ENCODE measurements at places on chromosomes 4 and X.

GRCh38 chrX:1207496-1208025, 4.9 kb downstream of the CRLF2 start:
- DNase-seq, result no peak

GRCh38 chr4:147560625-147561024, 56.6 kb upstream of the TMEM184C start:
- DNase-seq, result no peak

- DNase-seq, result peak; percentile 89
Observed at GRCh38 chr4:99861120-99861905, 32.9 kb downstream of the LAMTOR3 start.

GRCh38 chrX:54808109-54808604, 612 bp downstream of the MAGED2 start:
- DNase-seq, result peak; percentile 18

DNA sequence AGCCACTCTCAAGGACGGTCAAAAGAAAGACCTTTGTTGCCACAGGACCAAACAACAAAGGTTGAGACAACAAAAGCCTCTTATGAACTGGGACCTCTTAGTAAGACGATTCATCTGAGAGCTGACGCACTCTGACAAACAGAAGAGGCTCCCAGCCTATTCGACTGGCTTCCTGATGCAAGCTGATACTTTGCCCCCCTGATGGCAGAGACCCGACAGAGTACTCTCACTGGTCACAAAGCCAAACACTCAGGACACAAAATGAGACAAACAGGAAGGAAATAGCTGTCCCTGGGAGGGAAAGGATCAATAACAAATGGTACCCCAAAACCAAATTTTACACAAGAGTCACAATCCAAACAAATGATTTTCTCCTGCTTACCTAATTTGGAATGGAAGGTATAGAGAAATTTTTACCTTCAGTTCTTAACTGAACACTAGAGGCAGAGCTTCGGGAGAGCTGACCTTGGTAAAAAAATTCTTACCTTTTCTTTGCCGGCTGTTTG, 75.2 kb upstream of the PLAC8 start:
- no peak for DNase-seq

DNA sequence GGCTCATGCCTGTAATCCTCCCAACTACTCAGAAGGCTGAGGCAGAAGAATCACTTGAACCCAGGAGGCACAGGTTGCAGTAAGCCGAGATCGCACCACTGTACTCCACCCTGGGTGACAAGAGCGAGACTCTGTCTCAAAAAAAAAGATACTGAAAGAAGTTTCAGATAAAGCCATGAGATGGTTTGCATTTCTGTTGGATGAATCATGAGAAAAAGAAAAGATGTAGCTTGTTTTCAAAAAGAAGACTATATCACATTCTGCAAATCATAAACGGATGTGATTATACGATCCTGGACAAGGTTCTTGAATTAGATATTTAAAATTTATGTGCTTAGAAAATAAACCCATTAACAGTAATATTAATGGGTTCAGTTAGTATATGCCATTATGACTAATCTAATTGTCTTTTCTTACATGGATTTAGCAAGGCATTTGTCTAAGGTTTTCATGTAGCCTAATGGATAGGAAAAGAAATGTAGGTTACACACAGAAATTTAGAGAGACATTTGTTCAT, 345.9 kb downstream of the SLC7A11 start:
- no peak for DNase-seq

GRCh38 chr4:83046693-83047473, 11.9 kb downstream of the COPS4 start:
- no peak for DNase-seq

DNA sequence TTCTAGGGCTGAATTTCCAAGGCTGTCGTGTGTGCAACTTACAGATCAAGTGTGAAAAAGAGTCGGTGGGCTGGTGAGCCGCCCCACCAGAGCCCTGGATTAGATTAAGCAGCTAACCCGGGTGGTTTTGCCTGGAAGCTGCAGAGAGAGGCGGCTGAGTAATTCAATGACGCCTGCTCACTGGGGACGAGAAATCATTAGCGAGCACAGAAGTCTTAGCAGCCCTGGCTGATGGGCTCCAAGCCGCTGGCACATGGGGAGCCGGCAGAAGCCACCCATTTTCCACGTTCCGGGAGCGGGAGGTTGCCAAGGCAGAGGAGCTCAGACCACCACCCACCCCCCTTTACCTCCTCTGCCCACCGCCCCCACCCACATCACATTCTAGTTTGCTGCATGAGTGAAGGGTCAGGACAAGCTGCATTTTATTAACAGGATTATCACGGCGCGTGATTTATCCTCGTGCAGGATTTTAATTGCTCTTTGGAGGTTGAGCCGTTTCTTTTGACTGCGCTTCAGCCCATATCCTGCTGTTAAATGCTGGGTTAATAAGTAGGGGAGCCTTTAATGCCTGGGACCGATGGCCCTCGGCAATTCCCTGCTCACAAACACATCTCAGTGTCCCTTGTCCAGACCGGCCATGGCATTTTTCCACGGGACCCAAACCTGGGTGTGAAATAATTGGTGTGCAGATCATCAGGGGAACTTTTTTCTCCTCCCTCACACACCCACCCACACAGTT, 19.1 kb downstream of the BCOR start:
- DNase-seq, result no peak

- DNase-seq, result no peak
Observed at GRCh38 chr4:177182166-177182565, 127.5 kb upstream of the NEIL3 start.

- DNase-seq, result no peak
Observed at GRCh38 chrX:44035571-44035970, 62.4 kb upstream of the NDP start.

- no peak for DNase-seq
Observed at GRCh38 chr4:93646233-93646930, 182.2 kb upstream of the ATOH1 start.

DNA sequence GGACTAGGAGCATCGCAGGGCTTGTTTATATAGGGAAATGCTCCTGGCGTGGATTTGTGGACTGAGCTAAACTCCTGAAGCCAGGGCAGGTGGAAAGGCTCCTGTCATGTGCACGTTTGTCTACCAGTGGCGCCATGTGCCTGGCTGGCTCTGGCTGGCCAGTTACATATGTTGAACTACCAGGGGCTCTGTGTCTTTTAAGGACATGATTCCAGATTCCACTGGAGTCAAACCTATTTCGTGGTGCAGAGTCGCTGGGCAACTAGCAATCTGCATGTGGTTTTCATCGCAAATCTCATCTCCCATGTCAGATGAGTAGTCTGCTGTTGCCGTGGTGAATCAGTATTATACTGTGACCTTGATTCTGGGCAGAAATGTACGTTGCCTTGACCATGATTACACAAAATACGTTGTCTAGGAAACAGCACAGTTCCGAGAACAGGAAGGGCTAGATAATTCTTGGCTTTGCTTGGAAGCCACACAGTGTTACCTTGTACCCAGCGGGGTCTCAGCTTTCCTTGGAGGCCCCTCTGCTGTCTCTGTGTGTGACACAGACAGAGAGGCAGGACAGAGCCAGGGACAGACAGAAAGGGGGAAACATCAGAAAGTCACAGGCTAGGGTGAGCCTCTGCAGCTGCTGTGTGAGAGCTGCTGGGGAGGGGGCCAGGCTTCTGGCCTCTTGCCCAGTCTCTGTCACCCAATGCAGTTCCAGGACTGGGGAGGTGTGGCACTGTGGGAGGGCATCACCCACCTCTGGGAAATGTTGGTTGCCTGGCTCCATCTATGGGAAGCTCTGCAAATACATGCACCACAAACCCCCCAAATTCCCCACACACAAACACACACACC, 19.2 kb downstream of the PNMA6E start:
- DNase-seq, result peak; percentile 25

- no peak for DNase-seq
Observed at GRCh38 chr4:72604324-72604723, 35.3 kb upstream of the ADAMTS3 start.

- DNase-seq, result no peak
Observed at GRCh38 chr4:4740071-4740470, 119.4 kb upstream of the MSX1 start.

GRCh38 chrX:55522596-55523276, 33.1 kb upstream of the USP51 start:
- no peak for DNase-seq

DNA sequence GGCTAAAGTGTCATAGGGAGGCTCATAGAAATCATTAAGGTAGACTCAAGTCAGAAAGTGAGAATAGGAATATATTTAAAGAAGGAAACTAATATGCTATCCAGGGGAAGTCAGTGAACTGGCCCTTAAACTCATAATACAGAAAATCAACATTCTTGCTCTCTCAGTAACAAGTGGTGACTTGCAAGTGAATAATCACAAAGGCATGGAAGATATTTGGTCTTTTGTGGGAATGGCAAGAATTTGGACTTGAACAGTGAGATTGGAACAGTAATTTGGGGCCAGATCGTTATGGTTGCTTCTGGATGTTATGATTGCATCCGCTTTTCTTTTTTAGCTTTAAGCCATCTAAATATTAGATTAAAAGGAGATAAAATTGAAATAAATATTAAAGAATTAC, 103.8 kb downstream of the TBC1D19 start:
- DNase-seq, result no peak

- DNase-seq, result peak; percentile 41
Observed at GRCh38 chrX:41293269-41293668, 40.7 kb upstream of the DDX3X start.

DNA sequence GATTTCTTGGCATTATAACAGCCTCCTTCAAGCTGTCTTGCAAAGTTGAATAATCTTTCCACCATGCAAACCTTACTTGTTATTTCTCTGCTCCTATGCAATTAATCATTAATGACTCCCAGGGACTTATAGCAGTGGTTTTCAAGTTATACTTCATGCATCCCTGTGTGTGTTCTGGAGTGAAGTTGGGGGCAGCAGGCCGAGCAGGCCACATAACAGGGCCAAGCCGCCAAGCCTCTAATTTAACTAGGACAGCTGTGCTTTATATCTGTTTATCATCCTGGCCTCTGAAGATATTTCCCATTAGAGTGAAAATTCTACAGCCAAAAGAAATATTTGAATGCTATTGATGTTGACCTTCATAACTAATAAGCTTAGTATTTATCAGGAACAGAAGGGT, 133.5 kb upstream of the PAK3 start:
- no peak for DNase-seq
